ENCODE measurements at places on chromosomes 13 and 19.
A peak's percentile ranks its signal among the peaks of the same experiment; 100 is the strongest.

DNA sequence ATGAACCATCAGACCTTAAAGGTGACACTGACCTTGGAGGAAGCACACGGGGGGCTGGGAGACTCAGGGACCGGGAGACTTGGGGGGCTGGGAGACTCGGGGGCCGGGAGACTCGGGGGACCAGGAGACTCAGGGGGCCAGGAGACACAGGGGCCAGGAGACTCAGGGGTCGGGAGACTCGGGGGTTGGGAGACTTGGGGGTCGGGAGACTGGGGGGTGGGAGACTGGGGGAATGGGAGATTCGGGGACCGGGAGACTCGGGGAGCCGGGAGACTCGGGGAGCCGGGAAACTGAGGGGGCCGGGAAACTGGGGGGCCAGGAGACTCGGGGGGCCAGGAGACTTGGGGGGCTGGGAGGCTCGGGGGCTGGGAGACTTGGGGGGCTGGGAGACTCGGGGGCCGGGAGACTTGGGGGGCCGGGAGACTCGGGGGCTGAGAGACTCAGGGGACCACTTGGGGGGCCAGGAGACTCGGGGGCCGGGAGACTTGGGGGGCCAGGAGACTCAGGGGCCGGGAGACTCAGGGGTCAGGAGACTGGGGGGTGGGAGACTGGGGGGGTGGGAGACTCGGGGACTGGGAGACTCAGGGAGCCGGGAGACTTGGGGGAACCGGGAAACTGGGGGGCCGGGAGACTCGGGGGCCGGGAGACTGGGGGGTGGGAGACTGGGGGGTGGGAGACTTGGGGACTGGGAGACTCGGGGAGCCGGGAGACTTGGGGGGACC lies 62.9 kb downstream of the RASA3 start:
- no peak for DNase-seq

- no peak for DNase-seq
Observed at GRCh38 chr13:40940841-40941240, 78.3 kb downstream of the ELF1 start.

DNA sequence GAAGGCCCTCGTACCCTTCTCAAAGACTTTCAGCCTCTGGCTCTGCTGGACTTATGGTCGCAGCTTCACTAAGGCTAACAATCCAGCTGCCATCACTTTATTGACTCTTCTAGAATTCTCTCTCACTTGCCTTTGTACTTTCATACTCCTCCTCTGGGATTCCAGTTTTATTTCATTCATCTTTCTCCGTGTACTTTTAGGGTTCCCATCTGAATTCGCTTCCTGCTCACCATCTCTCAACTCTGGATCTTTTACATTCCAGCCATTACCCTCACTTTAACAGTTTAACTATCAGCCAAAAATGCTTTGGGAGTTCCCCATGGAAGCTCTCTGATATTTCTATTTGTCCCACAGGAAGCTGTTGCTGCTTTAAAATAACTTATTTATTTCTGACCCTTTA lies 149.3 kb upstream of the KL start:
- no peak for DNase-seq

DNA sequence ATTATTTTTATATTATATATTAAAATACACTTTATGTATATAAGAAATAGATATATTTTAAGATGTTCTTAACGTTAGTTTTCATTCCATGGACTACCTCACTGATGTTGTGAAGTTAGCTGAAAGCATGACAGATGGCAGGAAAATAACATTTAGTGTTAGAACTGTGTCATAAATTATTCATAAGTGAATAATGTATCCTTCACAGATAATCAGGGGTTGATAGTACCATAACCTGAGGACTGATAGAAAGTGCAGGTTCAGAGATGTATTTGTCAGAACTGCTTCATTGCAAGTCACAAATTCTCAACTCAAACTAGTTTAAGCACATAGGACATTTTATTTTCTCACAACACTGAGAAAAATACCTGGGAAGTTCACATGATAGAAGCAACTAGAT lies 14.6 kb upstream of the DIAPH3 start:
- DNase-seq: no peak

GRCh38 chr19:32669310-32669709 lies 5.7 kb downstream of the ANKRD27 start:
- no peak for DNase-seq

DNA sequence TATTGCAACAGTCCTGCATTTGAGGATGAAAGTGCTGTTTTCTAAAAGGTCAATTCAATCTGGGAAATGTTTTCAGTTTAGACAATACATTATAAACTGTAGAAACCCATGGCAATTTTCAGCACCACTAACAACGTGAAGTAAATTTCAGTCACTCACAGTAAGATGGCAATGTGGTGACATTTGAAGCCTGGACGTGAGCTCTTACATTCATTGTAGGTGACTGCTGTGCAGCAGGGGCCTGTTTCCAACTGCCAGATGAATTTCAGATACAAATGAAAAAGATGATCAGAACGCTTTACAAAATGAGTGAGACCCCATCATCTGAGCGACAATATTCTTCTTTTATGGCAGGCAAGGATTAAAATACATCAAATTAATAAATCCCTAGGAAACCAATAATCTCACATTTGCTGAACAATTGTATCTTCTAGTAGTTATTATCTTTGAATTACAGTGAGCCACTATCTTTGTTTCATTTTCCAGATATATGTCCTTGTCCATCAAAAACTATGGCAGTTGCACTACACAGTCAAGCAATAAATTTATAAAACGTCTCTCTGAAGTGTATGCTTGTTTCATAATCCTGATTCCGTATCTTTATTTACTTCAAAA lies 1816.8 kb downstream of the OLFM4 start:
- no peak for DNase-seq

GRCh38 chr13:59744747-59745391 lies 418.9 kb downstream of the DIAPH3 start:
- DNase-seq: no peak

GRCh38 chr19:28553005-28553404 lies 659.9 kb downstream of the UQCRFS1 start:
- no peak for DNase-seq

DNA sequence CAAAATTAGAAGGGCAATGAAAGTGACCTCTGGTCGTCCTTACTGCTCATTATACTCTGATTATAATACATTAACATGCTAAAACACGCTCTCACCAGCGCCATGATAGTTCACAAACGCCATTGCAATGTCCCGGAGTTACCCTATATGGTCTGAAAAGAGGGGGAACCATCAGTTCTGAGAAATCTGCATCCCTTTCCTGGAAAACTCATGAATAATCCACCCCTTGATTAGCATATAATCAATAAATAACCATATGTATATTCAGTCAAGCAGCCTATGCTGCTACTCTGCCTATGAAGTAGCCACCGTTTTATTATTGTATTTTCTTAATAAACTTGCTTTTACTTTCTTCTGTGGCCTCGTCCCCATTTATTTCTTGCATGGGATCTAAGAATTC lies 24.6 kb upstream of the SLITRK6 start:
- DNase-seq: no peak

GRCh38 chr13:104014803-104015645 lies 948.8 kb upstream of the SLC10A2 start:
- no peak for DNase-seq

GRCh38 chr13:52599848-52600603 lies 42.2 kb upstream of the HNRNPA1L2 start:
- no peak for DNase-seq

DNA sequence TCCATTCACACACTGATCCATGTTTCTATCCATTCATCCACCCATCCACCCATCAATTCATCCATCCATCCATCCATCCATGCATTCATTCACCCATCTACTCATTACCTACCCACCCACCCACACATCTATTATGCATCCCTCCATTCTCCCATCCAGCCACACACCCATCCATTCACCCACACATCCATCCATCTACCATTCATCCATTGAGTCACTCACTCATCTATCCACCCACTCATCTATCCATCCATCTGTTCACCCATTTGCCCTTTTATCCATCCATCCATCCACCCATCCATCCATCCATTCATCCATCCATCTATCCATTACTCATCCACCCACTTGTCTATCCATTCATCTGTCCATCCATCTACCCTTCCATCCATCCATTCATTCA lies 30.1 kb downstream of the CELF5 start:
- DNase-seq: no peak

GRCh38 chr19:10321874-10322835 lies 6.3 kb upstream of the FDX2 start:
- DNase-seq: no peak

- DNase-seq: no peak
Observed at GRCh38 chr13:50494138-50494537, 349.4 kb downstream of the DLEU7 start.

DNA sequence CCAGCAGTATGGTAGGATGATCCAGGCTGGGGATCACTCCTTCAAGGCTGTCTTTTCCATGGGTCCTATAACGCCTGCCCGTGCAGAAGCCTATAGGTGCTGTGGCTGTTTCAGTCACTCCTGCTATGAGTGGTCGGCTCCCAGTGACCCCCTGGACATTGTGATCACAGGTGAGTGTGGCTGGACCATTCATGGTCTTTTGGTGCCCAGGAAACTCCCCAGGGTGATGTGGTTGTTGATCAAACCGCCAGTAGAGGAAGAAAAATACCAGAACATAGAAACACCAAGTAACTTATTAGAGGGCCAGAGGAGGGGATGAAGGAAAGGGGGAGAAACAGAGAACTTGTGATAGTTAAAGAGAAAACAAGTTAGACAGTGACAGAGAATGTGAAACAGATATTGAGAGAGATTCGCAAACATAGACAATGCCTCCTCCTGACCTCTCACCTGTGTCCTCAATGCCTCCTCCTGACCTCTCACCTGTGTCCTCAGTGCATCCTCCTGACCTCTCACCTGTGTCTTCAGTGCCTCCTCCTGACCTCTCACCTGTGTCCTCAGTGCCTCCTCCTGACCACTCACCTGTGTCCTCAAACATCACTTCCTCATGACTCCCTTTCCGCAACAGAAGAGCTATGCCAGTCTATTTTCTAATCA lies 19.4 kb downstream of the LAIR2 start:
- no peak for DNase-seq

- no peak for DNase-seq
Observed at GRCh38 chr13:96473526-96474180, 383.7 kb downstream of the HS6ST3 start.

DNA sequence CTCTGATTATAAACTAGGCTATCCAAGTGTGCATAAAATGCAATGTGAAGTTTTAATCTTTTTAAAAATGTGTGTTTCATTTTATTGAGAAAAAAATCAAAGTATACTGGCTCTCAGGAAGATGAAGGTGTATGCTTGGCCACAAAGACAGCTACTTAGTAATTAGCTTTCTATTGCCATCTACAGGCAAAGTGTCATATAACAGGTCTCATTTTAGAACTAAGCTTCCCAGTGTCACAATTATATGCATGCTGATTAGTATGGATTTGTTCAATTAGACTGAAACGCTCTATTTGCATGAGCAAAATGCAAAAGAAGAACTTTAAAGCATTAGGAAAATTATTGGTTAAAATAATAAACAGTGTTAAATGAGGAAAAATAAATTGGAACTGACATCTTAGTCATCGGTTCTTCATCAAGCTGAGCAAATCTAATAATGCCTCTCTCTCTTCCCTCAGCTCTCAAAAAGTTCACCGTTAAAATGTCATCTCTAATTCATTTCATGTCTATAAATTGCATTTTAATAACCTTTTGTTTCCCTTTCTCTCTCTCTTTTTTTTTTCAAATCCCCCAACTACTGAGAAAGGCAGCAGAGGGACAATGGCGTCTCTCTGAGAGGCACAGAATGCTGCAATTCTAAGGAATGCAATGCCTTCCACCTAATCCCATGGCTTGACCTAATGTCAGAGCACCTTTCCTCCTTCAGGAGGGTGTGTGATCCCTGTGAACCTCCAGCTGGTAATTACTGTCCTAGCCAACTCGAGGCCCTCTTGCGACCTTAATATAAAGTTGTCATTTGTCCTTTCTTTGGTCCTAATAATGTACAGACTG lies 313.1 kb upstream of the MAB21L1 start:
- DNase-seq: no peak

DNA sequence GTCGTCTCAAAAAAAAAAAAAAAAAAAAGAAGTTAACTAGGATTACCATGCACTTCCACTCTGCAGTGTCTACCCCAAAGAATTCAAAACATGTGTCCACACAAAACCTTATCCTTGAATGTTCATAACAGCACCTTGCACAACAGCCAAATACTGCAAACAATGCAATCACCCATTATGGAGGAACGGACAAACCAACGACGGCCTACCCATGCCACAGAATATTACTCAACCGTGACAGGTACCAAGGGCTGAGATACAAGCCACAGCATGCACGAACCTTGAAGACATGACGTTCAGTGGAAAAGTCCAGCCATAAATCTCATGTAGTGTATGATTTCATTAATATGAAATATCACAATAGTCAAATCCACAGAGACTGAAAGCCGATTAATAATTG lies 3.0 kb upstream of the SHISA7 start:
- no peak for DNase-seq

- DNase-seq: no peak
Observed at GRCh38 chr19:36748431-36749275, 24.0 kb downstream of the ZNF850 start.

GRCh38 chr13:73598020-73598712 lies 536.0 kb downstream of the KLF12 start:
- no peak for DNase-seq

- peak; percentile 50 for DNase-seq
Observed at GRCh38 chr19:18932216-18932841, 8.7 kb downstream of the HOMER3 start.

- DNase-seq: no peak
Observed at GRCh38 chr13:32949820-32950219, 66.4 kb upstream of the KL start.

- no peak for DNase-seq
Observed at GRCh38 chr13:106110241-106110855, 425.1 kb downstream of the EFNB2 start.

DNA sequence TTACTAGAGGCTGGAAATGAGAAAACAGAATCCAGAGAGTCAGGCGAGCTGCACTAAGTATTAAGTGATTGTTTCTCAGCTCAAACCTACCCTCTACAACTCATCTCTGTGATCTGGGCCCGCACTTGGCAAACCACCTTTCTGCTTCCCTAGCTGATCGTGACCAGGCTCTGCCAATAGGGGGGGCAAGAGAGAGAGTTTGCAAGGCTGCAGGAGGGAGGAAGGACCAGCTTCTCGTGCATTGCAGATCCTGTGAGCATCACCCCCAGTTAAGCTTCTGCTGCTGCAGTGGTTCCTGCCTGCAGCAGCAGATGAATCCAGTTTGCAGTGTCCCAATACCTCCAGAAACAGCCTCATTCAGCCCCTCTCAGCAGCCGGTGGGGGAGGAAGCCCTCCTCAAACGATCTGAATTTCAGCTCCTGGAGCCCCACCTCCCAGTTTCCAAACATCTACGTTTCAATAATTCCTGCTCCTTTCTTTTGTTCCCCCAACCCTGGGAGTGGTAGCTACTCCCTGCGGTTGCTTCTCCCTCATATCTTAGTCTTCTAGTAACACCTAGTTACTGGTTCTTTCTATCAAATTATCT lies 20.0 kb downstream of the XRCC1 start:
- DNase-seq: peak; percentile 84

DNA sequence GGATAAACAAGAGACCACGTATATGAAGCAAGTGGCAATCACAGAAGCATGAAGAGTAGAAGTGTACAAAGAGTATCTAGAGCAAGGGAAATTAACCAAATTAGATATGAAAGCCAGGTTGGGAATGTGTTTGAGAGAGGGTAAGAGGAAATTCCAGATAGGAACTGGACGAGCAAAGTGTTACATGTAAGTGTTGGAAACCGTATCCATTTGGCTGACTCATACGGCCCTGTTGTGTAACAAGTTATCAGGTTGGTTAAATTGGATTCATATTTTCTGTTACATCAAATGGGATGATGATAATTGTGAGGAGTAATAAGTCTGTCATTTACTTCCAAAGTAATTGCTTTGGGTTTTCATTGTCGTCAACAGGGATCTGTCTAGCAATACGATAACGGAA lies 46.7 kb downstream of the RXFP2 start:
- DNase-seq: no peak
